ENCODE measurements at places on chromosomes 13 and 19. TPM values are rescaled to one million over a fixed set of nuclear protein-coding genes. Genes with fewer than 3 reads are reported as not detected.

The CD177 gene
- not detected for total RNA-seq

The SRRM5 gene
- total RNA-seq: 0.16 TPM

The CD37 gene
- not detected for total RNA-seq

The KLF1 gene
- total RNA-seq: not detected

The LSR gene
- 88.1 TPM for total RNA-seq
